ENCODE measurements at places on chromosomes 11 and 22.

DNA sequence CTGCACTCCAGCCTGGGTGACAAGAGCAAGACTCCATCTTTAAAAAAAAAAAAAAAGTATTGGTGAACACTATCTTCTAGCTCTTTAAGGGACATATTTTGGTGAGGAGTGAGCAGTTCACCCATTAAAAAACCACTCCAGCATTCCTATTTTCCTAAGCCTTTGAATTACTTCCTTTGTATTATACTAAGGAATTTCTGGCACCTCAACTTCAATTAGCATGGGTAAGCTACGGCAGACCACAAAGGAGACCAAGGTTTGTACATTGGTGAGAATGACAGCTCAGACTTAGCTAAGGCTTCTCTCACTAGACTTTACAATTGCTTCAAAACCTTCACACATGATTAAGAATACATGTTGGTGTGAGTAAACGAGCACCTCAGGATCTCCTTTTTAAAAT is 57.0 kb upstream of the BIRC3 start:
- DNase-seq, result no peak

- no peak for DNase-seq
These were observed 5.5 kb upstream of the PANX3 start for GRCh38 chr11:124605719-124606118.

- no peak for DNase-seq
These were observed 140.4 kb upstream of the TBCEL start for GRCh38 chr11:120883404-120884080.

GRCh38 chr11:64499261-64500004 is 91.6 kb upstream of the SLC22A12 start:
- no peak for DNase-seq

GRCh38 chr11:65792456-65792855 is 5.6 kb downstream of the OVOL1 start:
- DNase-seq, result no peak

DNA sequence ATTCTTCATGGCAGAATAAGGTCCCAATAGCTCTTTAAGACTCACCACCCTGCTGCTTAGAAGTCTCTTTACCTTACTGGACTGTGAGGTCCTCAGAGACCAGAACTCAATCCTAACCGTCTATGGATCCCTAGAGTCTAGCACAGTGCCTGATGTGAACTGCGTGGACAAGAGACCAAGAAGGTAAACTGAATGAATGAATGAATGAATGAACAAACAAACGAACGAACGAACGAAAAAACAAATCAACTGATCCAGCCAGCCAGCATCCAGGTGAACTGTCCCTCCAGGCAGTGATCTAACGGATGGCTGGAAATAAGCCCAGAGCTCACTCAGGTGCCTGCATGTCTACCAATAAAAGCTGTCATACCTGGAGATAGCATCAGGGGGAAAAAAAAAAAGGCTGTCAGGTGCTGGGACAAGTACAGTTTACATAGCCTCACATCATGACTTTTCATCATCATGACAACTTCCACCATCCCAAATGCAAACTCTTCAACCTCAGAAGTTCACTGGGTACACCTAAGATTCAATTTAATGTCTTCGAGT is 59.8 kb downstream of the PACSIN2 start:
- no peak for DNase-seq

DNA sequence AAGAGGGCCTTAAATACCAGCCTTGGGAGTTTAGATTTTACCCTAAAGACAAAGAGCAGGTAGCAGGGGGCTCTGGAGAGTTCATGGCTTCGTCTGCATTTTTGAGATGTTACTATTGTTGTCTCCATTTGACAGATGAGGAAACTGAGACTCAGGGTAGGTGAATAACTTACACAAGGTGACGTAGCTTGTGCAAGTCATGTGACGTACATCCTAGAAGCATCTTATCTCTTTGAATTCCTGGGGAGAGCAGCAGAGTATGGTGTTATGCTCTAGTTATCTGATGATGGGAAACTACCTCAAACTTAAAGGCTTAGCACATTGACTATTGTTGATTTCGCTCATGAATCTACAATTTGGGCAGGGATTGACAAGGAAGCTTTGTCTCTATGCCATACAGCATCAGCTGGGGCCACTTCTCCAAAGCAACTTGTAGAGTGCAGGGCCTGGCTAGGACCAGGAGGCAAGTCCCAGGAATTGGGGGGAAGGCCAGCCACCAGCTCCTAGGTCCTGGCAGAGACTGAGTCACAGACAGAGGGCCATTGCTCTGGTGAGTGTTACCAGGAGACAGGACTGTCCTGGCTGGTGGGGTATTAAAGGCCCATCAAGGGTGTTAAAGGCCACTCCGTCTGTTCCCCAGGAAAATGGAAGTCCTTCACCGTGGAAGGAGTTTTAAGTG is 52.1 kb upstream of the TSKU start:
- DNase-seq, result no peak

- DNase-seq, result no peak
These were observed 1.4 kb downstream of the GNB1L start for GRCh38 chr22:19853058-19853878.

GRCh38 chr11:21909145-21909544 is 283.7 kb upstream of the ANO5 start:
- DNase-seq, result no peak

- DNase-seq, result no peak
These were observed 5.9 kb upstream of the TCP11L1 start for GRCh38 chr11:33033493-33033892.

GRCh38 chr11:65588199-65589054 is 7.2 kb downstream of the KCNK7 start:
- DNase-seq, result peak; percentile 42

- no peak for DNase-seq
These were observed 443.7 kb downstream of the TBC1D22A start for GRCh38 chr22:47206164-47206563.

- DNase-seq, result no peak
These were observed 165.7 kb downstream of the INSC start for GRCh38 chr11:15280393-15280792.

DNA sequence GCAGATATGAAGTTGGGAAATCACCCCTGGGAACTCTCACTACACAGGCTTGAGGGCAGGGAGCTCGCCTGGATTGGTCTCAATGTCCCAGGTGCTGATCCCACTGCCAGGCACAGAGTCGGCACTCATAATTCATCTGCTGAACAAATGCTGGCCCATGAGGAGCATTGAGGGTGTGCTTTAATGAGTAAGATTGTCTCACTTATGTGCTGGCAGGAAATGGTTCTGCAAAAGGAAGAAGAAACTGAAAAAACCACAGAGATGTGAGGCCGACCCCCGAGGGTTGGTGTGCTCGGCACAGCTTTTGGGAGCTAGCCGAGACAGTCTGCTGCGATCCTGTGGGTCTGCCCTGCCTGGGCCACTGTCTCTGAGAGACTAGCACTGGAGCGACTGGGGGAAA is 9.4 kb downstream of the PLAAT2 start:
- peak; percentile 78 for DNase-seq

DNA sequence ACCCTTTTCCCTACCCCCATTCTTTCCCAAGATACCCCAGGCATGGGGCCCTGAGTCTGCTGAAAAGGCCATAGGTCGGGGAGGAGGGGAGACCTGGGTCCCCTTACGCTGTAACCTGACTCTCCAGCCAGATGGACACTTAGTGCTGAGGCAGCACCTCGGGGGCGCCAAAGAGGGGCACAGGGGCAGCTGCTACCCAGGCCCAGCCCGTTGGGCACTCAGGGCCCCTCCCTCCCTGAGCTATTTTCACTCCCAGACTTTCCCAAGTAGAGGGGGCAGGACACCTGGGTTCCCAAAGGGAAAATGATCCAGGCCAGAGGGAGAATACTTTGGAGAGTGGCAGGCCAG is 933 bp downstream of the ACTN3 start:
- no peak for DNase-seq

GRCh38 chr22:24007253-24008021 is 2.2 kb upstream of the GSTT4 start:
- no peak for DNase-seq

Measured in T-helper 2 cell (primary cell).